AG04450 (cell line): ENCODE measurements at places on chromosomes 7 and 10.
A peak's percentile ranks its signal among the peaks of the same experiment; 100 is the strongest.

GRCh38 chr10:77188521-77188920, 449.1 kb downstream of the KCNMA1 start:
- DNase-seq, result no peak

- DNase-seq, result no peak
Observed at GRCh38 chr7:30382607-30383006, 96.0 kb downstream of the NOD1 start.

GRCh38 chr10:78807504-78808203, 261.1 kb upstream of the ZMIZ1 start:
- DNase-seq, result no peak

- DNase-seq, result no peak
Observed at GRCh38 chr10:24528946-24529345, 194.7 kb downstream of the ARHGAP21 start.

DNA sequence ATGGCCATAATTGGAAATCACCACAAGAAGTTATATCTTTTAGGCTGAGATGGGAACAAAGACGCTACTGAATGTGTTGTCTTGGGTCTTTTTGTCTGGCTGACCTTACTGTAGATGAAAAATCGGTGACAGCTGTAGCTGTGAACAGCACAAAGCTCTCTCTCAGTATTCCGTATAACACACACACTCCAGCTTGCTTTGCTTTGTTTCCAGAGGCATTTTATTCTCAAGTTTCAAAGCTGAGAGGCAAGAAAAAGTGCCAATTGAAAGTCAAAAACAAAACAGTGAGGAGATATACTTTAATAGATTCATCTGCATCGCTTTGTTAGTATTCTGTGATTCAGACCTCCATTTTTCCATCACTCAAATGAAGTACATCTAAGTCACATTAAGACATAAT, 39.6 kb upstream of the CABCOCO1 start:
- DNase-seq, result no peak

- no peak for DNase-seq
Observed at GRCh38 chr7:44602576-44602910, 3.9 kb upstream of the OGDH start.

DNA sequence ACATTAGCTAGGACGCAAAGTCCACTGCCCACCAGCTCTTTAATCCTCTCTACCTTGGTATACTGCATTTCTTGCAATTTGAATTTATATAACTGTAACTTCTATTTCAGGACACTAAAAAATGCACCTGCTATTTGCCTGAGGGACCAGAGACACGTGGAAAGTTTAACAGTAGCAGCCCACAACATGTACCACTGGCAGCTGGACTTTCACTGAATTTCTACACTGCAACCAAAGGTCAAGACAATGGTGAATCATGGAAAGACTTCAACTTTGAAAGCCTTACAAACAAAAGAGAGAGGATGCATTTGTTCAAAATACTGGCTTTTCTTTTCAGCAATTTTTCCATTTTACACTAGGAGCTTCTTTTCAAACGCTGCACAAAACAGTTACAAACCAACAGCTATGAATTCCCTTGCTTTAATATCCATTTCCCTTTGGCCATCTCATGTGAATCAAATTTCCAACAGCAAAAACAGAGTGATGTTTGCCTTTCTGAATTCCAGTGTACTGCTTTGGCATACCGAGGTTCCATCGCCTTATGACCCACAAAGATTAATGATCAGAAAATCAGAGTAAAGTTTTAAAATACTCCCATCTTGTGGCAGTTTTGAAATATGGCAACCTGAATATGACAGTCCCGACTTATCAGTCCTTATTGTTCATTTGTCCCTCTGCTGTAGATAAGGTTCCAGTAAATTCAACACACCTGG, 29.9 kb upstream of the HNRNPH3 start:
- peak; percentile 34 for DNase-seq

- no peak for DNase-seq
Observed at GRCh38 chr7:143416565-143417149, 8.0 kb upstream of the EPHA1 start.

GRCh38 chr7:28395831-28396230, 16.5 kb upstream of the CREB5 start:
- no peak for DNase-seq

DNA sequence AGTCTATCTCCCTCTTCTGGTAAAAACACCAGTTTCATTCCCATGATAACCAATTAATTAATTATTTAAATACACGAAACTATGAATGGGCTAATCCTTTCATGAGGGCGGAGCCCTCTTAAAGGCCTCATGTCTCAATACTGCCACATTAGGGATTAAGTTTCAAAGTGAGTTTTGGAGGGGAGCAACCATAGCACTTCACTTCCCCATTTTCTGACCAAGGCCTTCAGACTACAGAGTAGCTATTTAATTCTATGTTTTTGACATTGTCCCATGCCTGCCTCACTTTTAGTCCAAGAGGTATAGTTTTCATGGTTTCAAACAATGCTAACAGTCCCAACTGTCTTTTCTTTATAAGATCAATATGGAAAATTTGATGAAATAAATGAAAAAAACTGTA, 618.6 kb downstream of the ZWINT start:
- DNase-seq, result no peak

DNA sequence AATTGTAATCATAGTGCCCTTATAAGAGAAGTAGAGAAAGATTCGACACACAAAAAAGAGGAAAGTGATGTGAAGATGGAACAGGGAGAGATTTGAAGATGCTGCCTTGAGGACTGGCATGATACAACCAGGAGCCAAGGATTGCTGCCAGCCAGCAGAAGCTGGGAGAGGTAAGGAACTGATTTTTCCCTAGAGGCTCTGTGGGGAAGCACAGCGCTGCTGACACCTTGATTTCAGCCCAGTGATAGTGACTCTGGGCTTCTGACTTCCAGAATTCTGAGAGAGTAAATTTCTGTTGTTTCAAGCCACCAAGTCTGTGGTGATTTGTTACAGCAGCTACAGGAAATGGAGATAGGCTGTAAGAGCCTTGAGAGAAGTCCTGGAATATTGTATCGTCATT, 98.2 kb downstream of the RAB11FIP2 start:
- no peak for DNase-seq

GRCh38 chr10:6310977-6311376, 108.2 kb downstream of the PFKFB3 start:
- DNase-seq, result no peak

DNA sequence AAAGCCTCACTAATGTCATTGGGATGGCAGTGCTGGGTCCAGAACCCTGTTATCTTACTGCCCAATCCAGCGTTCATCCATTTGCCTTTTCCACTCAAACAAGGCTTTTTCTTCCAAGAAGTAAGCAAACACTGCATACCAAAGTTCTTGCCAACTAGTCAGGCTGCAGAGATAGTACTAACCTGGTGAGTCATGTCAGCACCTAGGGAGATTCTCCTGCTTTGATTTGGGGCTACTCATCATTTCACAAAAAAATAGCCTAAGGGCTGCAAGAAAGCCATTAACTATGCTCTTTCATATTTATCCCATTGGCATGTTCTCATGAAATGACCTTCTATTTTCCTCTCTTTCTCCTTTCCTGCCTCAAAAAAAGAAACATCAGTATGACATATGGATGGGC, 142.6 kb downstream of the TWIST1 start:
- peak; percentile 27 for DNase-seq

- no peak for DNase-seq
Observed at GRCh38 chr10:79420974-79421688, 24.3 kb downstream of the ZCCHC24 start.

DNA sequence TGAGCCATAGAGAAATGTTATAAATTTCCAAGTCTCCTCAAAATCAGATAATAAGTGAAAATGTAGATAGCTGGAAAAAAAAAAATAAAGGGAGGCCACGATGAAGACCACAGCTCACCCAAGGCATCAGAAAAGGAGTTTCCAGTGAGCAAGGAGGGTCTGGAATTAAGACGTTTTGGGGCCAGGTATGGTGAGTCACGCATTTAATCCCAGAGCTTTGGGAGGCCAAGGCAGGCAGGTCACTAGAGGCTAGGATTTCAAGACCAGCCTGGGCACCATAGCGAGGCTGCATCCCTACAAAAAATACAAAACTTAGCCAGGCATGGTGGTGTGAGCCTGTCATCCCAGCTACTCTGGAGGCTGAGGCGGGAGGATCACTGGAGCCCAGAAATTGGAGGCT, 65.5 kb downstream of the ASB13 start:
- DNase-seq, result no peak

GRCh38 chr10:6195376-6195775, 7.4 kb upstream of the PFKFB3 start:
- DNase-seq, result no peak

GRCh38 chr10:6398399-6398798, 181.7 kb downstream of the PRKCQ start:
- no peak for DNase-seq

DNA sequence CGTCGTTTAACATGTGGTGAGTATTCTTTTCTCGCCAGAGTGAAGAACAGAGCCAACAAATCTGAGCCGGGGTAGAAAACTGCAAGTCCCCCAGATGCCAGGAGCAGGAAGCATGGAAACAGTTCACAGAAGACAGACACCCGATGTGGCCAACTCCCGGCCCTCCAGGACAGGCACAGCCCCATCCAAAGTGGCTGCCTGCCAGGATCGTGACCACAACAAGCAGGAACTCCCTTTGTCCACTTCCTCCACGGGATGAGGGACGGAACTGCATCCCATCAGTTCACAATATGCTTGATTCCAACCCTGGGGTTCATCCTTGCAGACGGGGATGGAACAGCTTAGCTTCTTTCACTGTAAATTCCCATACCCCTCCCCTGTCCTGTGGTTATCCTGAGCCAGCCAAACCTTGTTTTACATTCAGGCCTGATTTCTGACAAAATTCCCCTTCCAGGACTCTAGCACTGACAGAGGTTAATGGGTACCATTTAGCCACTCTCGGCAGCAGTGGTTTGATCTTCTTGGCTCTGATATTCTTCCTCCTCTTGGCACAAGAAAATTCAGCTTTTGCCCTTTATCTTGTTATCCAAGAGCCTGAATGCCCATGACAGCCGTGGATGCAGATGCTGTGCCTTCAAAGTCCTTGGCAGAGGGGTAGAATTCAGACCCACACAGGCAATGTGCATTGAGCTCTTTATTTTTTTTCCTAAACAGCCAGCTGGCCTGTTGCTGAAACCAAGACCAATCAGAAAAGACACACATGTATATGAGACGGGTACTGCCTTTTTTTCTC, 105.5 kb upstream of the FAM204A start:
- DNase-seq, result no peak

- no peak for DNase-seq
Observed at GRCh38 chr7:7882888-7883287, 85.7 kb upstream of the GLCCI1 start.

- DNase-seq, result no peak
Observed at GRCh38 chr7:24140001-24140400, 144.0 kb upstream of the NPY start.

GRCh38 chr10:124458473-124458872, 3.1 kb upstream of the LHPP start:
- no peak for DNase-seq

DNA sequence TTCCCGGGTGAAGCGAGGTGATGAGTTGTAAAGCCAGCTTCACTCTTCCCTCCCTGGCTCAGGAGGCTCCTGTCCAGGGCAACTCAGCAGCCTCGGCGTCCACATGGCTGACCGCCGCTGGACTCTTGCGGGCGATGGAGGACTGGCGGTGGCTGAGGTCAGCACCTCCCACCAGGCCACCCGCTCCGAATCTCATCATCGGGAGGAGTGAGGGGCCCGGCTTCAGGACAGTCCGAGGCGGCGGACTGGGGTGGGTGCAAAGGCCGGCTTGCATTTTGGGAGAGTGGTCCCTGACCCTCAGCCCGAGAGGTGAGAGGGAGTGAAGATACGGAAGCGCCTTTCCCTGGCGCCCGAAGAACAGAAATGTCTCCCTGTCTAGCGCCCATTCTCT, 759 bp downstream of the DNAJB12 start:
- DNase-seq, result no peak

- no peak for DNase-seq
Observed at GRCh38 chr7:82050792-82051191, 280.9 kb upstream of the HGF start.

DNA sequence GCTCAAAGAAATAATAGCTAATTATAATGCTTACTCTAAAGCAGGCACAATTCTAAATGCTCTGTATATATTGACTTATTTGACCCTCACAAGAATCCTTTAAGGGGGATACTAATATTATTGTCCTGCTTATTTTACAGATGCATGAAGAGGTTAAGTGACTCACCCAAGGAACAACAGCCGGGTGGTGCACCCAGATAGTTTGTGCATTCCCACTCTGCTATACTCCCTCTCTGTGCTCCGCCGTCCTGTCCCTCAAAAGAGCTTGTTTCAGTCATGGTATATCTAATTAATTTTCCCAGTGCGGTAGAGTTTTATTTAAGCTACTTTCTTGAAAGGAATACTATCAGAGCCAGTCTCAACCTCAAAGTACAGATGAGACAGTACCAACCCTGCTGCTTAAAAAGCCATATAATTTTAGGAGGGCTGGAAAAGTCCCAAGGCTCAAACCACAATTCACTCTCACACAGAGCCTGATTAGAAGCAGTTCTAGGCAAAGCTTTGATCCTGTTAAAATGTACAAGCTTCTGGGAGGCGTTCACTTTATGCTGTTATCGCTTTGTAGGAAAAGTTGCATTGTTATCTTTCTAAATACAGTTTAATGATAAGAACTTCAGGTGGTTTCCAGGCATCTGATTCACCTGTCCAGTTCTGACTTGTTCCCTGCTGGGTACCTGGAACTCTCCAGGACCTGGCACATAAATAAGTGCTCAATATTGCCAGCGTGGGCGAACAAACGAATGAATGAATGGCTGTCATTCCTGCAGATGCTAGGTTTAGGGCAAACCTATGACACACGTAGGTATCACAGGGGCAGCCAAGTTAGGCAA, 261.5 kb upstream of the KLF14 start:
- no peak for DNase-seq

GRCh38 chr7:127765150-127765549, 113.2 kb downstream of the SND1 start:
- DNase-seq, result no peak

- DNase-seq, result peak; percentile 78
Observed at GRCh38 chr10:77939561-77940001, 13.0 kb upstream of the DLG5 start.

DNA sequence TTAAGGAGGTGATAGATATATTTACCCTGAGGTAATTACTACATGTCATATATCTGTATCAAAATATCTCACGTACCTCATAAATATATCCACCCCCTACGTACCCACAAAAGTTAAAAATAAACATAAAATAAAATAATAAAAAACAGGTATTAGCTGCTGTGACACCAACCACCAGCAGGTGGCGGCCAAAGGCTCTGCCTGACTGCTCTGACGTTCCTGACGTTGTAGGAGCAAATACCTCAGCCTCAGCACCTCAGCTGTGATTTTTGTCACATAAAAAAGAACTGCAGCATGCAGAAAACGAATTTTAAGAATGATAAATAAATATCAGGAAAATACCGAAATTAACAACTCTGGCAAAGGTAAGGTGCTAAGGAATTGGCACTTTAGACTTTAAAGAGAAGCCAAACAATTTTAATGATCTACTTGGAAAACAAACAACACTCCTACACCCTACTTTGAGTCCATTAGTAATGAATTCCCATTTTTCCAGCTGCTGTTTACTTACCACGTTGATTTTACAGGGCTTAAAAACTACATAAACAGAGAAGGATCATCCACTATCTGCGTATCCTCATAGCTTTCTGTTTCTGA, 125.4 kb upstream of the TARP start:
- peak; percentile 15 for DNase-seq

GRCh38 chr10:127067542-127068194, 128.7 kb downstream of the INSYN2A start:
- DNase-seq, result no peak

- no peak for DNase-seq
Observed at GRCh38 chr7:158655931-158656441, 48.6 kb downstream of the NCAPG2 start.

- no peak for DNase-seq
Observed at GRCh38 chr10:46233181-46233580, 53.6 kb upstream of the ANTXRL start.

- DNase-seq, result peak; percentile 68
Observed at GRCh38 chr7:124688991-124689390, 76.6 kb downstream of the GPR37 start.
